Stimulated activated CD4-positive, alpha-beta T cell treated with anti-CD3 and anti-CD28 coated beads, Interleukin-1b, Interleukin-23, amount 100 ng/mL, for 4 hours (primary cell): ENCODE measurements at places on chromosomes 11 and 22.

GRCh38 chr11:33402066-33402465, 144.9 kb downstream of the HIPK3 start:
- no peak for DNase-seq

DNA sequence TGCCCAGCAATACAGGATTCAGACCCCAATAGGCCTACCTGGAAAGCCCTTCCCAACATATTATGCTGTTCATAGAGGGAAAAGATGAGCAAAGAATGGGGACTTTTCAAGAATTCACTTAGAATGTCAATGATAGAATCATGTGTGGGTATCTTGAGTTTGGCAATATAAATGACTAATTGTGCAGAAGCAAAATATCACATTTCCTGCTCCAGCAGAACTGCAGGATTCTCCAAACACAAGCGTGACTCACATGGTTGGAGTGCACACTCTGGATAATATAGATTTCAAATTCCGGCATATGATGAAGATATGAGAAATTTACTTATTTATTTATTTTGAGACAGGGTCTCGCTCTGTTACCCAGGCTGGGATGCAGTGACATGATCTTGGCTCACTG, 12.5 kb upstream of the APOL5 start:
- no peak for DNase-seq

GRCh38 chr11:45193695-45194094, 47.3 kb downstream of the PRDM11 start:
- DNase-seq: no peak

DNA sequence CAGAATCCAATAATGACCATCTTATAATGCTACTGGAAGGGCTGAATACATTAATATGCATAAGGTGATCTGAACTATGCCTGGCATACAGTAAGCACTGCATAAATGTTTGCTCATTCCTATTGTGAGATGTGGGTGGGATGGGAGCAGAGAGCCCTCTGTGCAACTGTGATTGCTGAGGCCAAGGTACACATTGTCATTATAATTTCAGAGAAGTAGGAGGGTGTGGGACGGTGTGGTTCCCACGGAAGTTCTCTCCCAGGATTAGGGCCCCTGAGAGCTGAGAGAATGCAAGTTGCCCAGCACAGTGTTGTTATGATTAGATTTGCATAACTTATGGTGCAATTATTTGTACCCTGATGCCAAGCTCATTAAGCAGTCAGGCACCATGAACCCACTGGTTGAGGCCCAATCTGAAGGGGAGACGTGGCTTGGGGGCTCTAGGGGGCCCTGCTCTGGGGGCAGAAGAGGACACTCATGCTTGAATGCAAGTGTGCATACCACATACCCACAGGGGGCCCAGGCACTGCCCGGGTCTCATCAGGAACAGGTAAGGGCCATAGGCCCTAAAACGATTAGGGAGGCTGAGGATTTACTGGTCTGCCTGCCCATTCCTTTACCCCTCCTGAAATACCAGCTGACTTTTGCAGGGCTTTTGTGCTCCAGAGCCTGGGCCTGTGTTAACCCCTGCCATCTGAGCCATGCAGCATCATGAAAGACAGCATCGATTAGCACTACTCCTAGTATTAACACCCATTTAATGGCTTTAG, 72.8 kb downstream of the THAP12 start:
- DNase-seq: no peak

DNA sequence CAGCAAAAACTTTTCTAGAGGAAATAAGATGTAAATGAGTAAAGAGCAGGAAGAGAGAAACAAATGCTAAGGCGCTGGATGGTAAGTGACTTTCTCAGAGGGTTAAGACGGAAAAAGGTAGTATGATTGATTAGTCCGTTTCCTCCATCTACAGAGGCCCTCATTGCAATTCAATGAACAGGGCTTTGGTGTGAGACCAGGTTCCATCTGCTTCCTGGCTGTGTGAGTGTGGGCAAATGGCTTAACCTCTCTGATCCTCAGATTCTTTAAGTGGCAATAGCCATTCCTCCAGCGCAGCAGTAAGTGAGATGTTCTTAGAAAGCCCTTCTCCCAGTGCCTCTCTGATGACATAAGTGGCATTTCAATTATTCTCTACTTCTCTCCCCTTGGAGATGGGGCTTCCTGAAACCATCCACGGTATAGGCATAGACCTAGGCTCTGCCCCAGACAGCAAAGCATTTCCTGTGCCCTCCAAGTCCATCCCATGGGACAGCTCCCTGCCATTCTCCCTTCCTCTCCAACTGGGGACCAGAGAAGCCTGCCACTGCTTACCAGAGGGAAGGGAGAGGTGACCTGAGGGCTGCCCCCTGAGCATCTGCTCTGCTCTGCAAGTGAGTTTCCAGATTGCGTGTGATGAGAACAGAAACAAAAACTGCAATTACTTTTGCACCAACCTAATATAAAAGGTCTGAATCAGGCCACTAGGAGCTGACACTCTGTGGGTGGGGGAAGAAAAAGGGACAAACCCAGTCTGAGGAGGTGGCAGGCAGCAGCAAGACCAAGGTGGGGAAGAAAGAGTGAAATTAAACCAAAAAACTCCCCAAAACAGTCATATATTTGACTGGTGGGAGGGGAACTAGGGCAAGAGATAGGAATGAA, 12.7 kb upstream of the CD44 start:
- no peak for DNase-seq

DNA sequence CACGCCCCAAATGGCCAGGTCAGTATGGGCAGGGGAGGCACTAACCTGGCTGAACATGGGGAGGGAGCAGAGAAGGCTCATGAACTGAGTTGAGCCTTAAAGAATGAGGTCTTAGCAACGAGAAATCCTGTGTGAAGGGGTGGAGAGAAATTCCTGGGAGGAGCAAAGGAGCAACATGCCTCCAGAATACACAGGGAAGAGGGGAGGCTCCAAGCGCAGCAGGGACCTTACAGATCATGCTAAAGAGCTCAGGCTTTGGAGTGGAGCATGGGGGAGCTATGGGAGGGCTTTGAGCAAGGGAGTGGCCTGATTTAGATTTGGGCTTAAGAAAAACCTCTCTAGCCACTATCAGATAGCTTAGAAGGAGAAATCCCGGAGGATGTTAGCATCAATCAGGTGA, 88.1 kb downstream of the MN1 start:
- DNase-seq: no peak

- DNase-seq: no peak
Measured at GRCh38 chr11:94049351-94049750, 28.2 kb downstream of the HEPHL1 start.

GRCh38 chr22:23138584-23139435, 3.0 kb downstream of the RSPH14 start:
- no peak for DNase-seq

DNA sequence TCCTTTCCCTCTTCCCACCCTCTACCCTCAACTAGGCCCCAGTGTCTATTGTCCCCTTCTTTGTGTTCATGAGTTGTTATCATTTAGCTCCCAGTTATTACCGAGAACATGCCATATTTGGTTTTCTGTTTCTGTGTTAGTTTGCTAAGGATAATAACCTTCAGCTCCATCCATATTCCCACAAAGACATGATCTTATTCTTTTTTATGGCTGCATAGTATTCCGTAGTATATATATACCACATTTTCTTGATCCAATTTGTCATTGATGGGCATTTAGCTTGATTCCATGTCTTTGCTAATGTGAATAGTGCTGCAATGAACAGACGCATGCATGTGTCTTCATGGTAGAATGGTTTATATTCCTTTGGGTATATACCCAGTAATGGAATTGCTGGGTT, 17.8 kb downstream of the C11orf71 start:
- no peak for DNase-seq

GRCh38 chr11:17591293-17591692, 44.2 kb downstream of the OTOG start:
- DNase-seq: no peak
